Stomach (tissue), 19 donors: ENCODE measurements at places on chromosomes 7 and 10. TPM values are rescaled to one million over a fixed set of nuclear protein-coding genes. Genes with fewer than 3 reads are reported as not detected.

Gene CABCOCO1
- not detected for total RNA-seq

Gene TLX1
- 7.0 TPM for total RNA-seq

Gene NUTM2B
- not detected for total RNA-seq

Gene SPDYE5
- not detected for total RNA-seq

Gene JCAD
- total RNA-seq: 17.4 TPM

Gene PTPRN2
- 68.3 TPM for total RNA-seq

Gene GPER1
- total RNA-seq: 18.3 TPM

Gene DRGX
- not detected for total RNA-seq

Gene NRG3
- total RNA-seq: 0.73 TPM

Gene VGF
- not detected for total RNA-seq

DNA sequence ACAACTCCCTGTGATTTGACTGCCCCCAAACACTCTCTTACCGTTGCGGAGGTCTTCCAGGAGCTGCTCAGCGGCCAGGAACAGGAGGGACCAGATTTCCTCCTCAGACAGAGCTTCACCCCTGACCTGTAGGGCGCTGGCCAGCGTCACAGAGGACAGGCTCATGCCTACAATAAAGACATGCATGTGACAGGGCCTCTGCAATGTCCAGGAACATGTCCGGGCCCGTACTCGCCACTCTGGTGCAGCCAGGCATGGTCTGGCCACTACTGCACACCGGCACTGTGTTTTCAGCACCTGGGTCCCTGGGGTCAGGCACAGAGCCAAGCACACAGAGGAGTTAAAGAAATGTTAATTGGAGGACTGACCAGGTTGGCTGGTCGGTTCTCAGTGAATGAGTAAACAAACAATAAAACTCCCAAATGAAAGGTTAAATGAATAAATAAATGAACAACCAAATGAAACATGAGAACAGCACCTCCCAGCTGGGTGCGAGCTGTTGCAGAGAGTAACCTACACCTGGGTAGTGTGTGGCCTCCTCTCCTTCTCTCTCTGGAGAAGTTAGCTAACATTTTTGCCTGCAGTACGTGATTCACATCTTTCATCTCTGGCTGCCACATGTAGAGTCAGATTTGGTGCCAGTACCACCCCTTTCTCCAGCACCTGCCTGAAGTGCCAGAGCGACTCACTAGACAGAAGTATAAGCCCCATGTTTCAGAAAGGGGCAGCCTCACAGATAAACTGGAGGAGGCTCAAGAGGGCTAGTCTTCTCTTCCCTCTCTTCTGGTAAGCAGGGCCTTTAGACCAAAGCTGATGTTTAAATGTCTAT lies 22.8 kb downstream of the FRMPD2 start:
- no peak overlapping the region for H3K27ac ChIP-seq
- DNase-seq: no peak
- peaks cover 10% of the 10 kb centered on the region for H3K4me1 ChIP-seq
- H3K4me3 ChIP-seq: no peak overlapping the region

GRCh38 chr10:35979116-35979515 lies 337.0 kb upstream of the FZD8 start:
- H3K27me3 ChIP-seq: no peaks in the 10 kb centered on the region
- DNase-seq: no peak
- no peak overlapping the region for H3K4me3 ChIP-seq
- H3K36me3 ChIP-seq: no peaks in the 10 kb centered on the region
- H3K27ac ChIP-seq: no peak overlapping the region
- H3K4me1 ChIP-seq: no peaks in the 10 kb centered on the region

GRCh38 chr10:68829521-68829920 lies 2.2 kb downstream of the STOX1 start:
- peaks cover 13% of the 10 kb centered on the region for H3K4me1 ChIP-seq
- peaks cover 11% of the 10 kb centered on the region for H3K27me3 ChIP-seq
- no peak overlapping the region for H3K4me3 ChIP-seq
- no peak for DNase-seq

DNA sequence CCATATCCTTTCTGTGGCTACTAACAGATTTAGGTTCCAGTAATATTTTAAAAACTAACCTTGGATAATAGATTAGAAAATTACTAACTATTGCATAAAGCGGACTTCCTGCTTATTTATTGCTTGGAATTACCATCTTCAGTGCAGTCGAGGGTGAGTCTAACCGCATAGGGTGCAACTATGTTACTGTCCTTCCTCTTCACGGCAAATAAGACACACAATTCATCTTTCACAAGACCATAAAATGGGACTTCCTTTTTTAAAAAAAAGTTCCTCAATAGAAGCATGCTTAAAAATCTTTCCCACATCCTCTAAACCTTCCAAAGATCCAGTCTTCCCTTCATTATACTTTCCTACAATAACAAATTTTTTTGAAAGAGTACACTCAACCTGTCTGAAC lies 2.1 kb downstream of the SLC25A40 start:
- no peak overlapping the region for H3K4me3 ChIP-seq
- H3K27ac ChIP-seq: no peak overlapping the region
- H3K27me3 ChIP-seq: no peaks in the 10 kb centered on the region
- no peak for DNase-seq
- no peaks in the 10 kb centered on the region for H3K36me3 ChIP-seq

DNA sequence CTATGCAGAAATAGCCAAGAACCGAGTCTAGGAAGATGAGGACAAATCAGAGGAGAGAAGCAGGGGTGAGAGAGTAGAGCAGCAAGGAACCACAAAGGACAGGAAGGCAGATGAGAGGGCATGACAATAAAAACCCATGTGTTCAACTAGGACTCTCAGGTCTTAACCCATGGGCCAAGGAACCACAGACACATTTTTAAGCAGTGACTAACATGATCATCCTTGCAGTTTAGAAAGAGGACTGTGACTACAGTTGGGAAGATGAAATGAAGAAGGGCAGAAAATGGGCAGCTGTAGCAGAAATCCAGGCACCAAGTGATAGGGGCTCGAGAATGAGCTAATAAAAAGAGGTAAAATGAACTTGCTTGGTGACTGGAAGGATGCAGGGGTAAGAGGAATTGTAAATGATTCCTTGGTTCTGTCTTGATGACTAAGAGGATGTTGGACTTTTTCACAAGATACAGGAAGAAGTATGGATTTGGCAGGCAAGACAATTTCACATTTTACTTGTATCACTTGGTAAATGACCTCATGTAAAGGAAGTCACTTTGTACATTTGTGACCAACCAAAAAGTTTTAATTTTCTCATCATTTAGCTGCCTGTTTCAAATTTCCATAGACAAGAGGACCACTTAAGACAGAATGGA lies 22.8 kb downstream of the SGMS1 start:
- no peaks in the 10 kb centered on the region for H3K36me3 ChIP-seq
- peaks cover 70% of the 10 kb centered on the region for H3K4me1 ChIP-seq
- H3K27me3 ChIP-seq: no peaks in the 10 kb centered on the region
- no peak overlapping the region for H3K27ac ChIP-seq
- H3K4me3 ChIP-seq: no peak overlapping the region

DNA sequence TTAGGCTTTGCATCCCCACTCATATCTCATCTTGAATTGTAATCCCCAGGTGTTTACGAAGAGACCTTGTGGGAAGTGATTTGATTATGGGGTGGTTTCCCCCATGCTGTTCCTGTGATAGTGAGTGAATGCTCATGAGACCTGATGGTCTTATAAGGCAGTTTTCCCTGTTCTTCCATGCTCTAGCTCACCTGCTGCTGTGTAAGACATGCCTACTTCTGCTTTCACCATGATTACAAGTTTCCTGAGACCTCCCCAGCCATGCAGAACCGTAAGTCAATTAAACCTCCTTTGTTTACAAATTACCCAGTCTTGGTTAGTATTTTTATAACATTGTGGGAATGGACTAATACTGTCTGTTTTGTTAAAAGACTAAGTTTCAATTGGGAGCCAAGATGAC lies 35.3 kb upstream of the ZNF92 start:
- H3K27me3 ChIP-seq: no peaks in the 10 kb centered on the region
- H3K27ac ChIP-seq: no peak overlapping the region
- no peak for DNase-seq
- no peaks in the 10 kb centered on the region for H3K4me1 ChIP-seq
- no peak overlapping the region for H3K4me3 ChIP-seq
- H3K36me3 ChIP-seq: no peaks in the 10 kb centered on the region
